ENCODE measurements at places on chromosomes 5 and 9. TPM values are rescaled to one million over a fixed set of nuclear protein-coding genes. Genes with fewer than 3 reads are reported as not detected.

- no peak for DNase-seq
Measured at GRCh38 chr9:115615000-115615401, 497.0 kb upstream of the TNC start.

- DNase-seq, result no peak
Measured at GRCh38 chr9:12753931-12754330, 20.9 kb upstream of the LURAP1L start.

DNA sequence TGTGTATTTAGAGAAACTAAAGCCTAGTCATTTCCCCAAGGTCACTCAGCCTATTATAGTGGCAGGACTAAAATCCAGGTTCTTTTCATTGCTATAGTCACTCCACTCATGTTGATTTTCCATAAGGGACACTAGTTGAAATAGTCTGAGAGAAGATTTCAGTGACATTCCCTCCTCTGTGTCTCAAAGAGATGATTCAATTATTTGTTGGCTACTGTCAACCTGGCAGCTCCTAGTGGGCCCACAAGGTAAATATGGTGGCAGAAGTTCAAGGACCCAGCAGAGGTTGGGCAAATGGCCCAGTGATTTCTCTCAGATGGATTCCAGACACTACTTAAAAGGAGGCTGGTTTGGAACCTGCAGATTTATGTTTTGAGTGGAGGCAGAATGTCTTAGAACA lies 48.1 kb downstream of the G3BP1 start:
- DNase-seq, result no peak

DNA sequence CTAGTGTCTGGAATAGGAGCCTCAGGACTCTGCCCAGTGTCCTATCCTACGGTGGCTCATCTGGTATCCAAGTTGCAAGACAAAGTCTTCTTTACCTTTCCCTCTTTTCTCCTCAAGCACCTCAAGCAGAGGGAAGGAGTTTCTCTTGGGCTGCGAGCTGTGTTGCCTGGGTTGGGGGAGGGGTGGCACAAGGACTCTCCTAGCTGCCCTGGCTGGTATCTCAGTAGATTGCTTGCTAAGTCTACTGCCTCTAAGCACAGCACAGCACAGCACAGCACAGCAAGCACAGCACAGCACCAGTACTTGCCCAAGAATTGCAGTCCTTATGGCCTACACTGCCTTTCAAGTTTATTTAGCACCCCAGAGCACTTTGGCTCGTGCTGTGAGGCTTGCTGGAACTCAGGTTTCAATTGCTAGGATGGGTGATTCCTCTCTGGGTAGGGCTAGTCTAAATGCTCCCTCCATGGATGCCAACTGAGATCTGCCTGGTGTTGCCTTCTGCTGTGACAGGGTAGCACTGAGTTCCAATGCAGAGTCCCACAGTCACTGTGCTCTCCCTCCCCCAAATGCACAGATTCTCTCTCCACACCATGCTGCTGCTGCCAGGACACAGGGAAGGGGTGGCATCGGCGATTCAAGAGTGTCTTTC lies 213.1 kb upstream of the POU5F2 start:
- no peak for DNase-seq

GRCh38 chr5:129110742-129111141 lies 16.2 kb downstream of the ISOC1 start:
- no peak for DNase-seq

MPDZ gene
- 96.8 TPM for total RNA-seq

PRR16 gene
- total RNA-seq, result 7.6 TPM

CAMK2A gene
- 1.8 TPM for total RNA-seq

DOCK2 gene
- total RNA-seq, result 19.1 TPM

DNA sequence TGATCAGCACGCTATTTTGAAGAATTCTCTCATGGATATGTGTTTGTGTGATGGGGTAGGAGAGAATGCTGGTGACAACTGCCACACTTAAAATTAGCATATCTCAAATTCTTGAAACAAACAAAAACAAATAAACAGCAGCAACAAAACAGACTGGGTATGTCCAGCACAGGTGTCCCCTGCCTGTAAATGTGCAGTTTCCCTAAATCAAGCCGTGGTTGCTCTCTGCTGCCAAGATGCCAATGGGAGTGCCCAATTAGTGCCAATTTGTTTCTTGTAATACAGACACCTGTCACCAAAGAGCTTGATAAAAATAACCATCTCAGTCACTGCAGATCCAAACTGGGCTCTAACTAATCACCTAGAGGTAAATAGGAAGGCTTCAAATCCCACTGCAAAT lies 144.2 kb upstream of the SMARCA2 start:
- no peak for DNase-seq

DNA sequence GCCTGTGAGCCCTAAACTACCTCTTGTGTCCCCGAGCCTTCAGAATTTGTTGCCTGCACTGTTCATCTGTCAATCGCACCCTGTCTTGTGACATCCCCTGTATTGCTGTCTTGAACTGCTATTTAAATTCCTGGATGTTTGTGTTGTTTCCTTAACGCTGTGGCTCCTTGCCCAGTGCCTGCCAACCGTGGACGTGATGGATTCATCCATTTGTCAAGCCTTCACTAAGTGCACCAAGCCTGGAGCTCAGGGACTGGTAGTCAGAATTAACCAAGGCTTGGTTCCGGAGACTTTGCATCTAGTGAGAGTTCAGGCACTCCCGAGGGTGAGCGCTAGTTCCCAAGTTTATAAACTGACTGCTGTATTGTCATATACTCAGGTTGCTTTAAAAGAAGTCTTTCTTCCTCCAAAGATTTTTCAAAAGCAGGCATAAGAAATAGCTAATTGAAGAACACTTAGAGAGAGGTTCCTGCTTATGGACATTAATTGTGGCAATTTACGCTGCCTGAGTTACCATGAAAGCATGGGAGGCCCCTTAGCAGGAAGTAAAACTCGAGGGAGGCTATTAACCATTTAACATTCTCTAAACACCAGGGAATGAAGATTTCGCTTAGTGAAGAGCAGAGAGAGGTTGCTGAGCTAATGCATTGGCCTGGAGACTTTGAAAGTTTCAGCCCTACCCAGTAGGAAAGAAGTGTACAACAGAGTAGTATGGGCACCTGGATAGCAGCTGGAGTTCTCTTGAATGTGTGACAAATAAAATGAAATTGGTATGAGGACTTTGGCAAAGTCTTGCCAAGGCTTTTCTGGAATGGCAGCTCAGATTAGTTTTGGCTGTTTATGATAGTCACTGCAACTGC lies 29.0 kb downstream of the RGS3 start:
- DNase-seq, result no peak

- no peak for DNase-seq
Measured at GRCh38 chr5:180806351-180807011, 3.9 kb upstream of the MGAT1 start.

- DNase-seq, result no peak
Measured at GRCh38 chr5:130090569-130091270, 186.5 kb downstream of the CHSY3 start.

RPL12 gene
- 973 TPM for total RNA-seq

- no peak for DNase-seq
Measured at GRCh38 chr9:22413884-22414283, 32.7 kb upstream of the DMRTA1 start.

UGT3A1 gene
- total RNA-seq, result 0.16 TPM

GRCh38 chr9:97487861-97488260 lies 13.6 kb upstream of the TMOD1 start:
- DNase-seq, result no peak

DNA sequence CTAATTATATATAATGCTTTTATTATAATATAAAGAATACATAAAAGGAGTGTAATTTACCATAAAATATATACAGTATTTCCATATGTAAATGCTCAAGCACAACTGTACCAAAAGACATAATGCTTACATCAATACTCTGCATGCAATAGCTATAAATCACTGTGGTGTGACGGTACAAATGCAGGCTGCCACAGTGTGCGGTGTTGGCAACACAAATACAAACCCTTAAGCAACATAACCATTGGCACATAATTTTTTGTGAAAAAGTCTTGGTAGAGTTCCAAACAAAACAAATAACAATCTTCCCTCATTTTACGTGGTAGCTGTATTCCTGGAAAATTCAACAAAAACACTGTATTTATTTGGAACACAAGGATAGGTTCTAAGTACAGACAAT lies 1.9 kb upstream of the SHISAL2B start:
- DNase-seq, result no peak

DNA sequence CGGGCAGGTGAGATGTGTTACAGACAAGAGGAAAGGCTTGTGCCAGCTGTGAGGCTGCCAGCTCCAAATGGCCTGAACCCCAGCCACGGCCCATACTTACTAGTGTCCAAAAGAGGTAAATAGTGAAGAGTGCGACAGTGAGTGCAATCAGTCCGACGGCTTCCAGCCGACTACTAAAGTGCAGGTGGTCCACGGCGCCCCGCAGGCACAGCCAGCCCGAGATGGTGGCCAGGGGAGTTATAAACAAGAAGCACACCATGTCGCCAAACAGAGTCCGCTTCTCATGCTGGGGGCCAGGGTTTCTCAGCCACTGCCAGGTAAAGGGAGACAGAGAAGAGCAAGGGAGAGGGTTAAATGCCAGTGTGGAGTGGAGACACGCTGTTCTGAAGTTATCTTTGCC lies 101.1 kb downstream of the LMNB1 start:
- DNase-seq, result no peak

- DNase-seq, result no peak
Measured at GRCh38 chr5:1827025-1827885, 26.0 kb downstream of the NDUFS6 start.

- DNase-seq, result no peak
Measured at GRCh38 chr5:142110046-142110531, 1.5 kb downstream of the NDFIP1 start.

- DNase-seq, result no peak
Measured at GRCh38 chr5:173778152-173778782, 109.9 kb upstream of the CPEB4 start.

HOMER1 gene
- total RNA-seq, result 20.5 TPM

ZDHHC11 gene
- total RNA-seq, result 9.3 TPM

- DNase-seq, result no peak
Measured at GRCh38 chr9:96137671-96138429, 164.1 kb downstream of the HSD17B3 start.

PCA3 gene
- 0.26 TPM for total RNA-seq

GRCh38 chr5:177472460-177473442 lies 683 bp downstream of the DBN1 start:
- no peak for DNase-seq

DNA sequence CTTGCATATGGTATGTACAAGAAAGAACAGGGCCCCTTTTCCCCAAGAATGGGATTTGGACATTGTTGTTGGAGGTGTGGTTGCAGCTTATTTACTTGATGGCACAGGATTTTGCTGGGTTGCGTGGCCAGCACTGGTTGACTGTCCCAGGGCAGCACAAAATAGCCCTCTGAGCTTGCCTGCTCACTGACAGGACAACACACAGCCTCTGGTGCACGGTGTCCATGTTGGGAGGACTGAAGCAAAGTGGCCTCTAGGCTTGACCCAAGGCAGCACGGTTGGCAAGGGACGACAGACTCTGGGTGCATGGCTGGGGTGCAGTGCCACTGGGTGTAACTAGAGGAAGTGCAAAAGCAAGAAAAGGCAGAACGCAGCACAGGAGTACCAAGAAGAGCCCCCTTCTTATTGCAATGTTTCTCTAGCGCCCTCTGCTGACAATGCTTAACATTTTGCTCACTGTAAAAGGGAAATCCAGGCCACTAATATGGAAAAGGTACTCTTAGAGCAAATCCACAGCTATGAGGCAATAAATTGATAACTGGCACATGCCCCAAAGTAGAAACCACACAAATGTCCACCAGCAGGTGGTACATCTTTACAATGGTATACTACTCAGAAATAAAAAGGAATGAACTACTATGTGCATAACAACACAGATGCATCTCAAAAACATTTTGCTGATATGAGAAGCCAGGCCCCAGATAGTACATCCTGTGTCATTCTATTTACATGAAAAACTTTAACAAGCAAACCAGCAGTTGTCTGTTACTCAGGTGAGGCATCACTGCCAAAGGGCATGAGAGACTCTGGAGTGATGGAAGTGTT lies 47.4 kb upstream of the BARX1 start:
- DNase-seq, result no peak

DNA sequence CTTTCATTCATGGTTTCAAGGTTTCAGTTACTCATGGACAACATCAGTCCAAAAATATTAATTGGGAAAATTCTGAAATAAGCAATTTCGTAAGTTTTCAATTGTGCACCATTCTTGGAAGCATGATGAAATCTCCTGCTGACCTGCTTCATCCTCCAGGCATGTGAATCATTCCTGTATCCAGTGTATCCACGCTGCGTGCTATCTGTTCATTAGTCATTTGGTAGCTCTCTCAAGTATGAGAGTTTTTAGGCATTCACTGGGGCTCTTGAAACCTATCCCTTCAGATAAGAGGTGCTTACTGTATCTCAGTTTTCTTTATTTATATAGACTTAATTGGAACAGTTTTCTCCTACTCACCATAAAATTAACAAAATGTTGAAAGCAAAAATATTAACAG lies 293.0 kb downstream of the CDH12 start:
- no peak for DNase-seq

DNA sequence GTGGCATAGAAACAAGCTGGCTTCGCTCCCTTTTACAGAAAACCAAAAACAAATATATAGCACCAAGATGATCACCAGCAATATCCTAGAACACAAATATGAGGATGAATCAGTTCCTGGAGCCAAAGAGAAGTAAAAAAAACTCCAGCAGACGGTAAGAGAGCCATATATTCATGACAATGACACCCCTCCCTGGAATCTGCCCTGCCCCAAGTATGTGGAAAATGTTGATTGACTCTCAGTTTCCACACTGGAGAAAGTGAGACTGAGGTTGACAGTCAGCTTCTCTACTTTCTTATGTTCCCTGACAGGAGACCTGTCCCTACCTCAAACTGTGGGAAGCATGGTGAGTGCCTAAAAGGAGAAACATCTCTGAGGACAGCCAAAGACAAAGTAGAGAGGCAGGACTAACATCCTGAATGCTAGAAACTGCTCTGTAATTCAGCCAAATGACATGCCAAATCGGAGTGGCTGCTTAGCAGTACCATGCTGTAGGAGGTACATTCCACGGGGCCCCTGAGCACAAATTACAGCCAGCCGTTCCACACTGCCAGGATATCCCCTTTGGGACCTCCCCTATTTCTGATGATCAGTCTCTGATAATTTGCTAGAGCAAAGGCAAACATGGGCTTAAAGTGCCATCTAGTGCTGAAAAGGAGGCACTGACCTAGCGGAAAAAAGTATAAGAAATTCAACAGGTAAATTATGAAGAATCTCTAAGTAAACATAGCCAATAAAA lies 424.0 kb upstream of the RGMB start:
- no peak for DNase-seq

CDKN2B-AS1 gene
- 2.2 TPM for total RNA-seq

GRCh38 chr5:580436-580835 lies 31.7 kb upstream of the CEP72 start:
- no peak for DNase-seq

DNA sequence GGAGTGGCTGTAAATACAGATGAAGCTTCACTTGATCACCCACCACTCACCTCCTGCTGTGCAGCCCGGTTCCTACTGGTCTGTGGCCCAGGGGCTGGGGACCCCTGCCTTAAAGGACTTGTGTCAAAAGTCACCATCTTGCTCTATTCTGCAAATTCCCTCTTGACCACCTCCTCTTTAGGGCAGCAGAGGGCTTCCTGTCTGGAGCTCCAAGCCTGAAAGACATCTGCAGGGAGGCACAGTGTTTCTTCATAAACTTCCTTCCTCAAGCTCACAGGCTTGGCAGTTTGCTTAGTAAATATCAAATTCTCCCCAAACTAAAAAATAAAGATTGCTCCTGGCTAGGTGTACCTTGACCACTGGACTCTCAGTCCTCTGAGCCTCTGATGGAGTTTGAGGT lies 104.4 kb downstream of the FRMD3 start:
- no peak for DNase-seq

- DNase-seq, result no peak
Measured at GRCh38 chr5:39283231-39283818, 64.0 kb upstream of the FYB1 start.
